Brain pericyte (primary cell): ENCODE measurements at places on chromosomes 12 and 14.
A peak's percentile ranks its signal among the peaks of the same experiment; 100 is the strongest.

DNA sequence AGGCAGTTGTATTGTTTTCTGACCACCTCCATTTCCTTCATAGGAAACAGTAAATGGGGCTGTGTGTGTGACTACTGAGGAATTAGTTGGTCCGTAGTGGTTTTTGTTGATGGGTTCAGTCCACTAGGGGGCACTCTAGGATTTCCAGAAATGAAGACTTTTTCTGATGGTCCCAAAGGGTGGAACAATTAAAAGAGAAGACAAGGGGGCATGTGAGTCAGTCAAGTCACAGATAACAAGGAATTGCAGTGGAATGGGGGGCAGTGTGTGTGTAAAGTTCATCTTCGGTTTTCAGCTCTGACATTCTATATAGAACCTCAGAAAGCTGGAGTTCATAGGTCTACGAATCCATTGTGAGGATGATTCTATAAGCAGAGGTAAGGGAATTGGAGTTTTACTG is 186.6 kb upstream of the OR4E1 start:
- DNase-seq: no peak

DNA sequence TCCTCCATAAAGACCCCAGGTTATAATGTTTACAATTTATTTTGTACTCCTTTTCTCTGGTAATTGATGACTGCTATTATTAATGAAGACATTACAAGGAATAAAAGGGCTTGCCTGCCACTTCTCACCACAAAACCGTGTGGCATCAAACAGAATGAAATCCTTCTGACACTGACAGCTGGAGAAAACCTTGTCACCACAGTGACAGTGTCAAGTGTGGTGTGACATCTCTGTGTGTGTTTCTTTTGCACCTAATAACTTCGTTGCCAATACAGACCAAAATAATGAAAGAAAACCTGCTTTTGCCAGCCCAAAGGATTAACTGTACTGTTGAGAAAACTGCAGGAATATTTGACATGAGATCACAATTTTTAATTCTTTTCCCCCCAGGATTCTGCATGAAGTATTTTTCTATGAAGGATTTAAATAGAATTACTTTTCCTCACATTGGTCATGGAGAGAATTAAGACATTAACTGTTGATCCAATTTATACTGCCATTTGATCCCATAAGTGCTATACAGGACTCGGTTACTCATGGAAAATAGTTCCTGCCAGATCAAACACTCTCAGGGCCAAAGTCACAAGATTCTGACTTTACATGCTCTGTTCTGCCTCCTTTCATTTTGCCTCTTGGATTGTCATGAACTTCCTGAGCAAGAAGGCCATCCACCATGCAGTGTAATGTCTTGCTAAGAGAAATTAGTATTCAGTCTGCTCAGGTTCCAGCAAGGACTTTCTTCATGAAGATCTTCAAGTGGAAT is 60.4 kb upstream of the IFNG-AS1 start:
- DNase-seq: no peak

- DNase-seq: no peak
These were observed 34.8 kb downstream of the KCNK13 start for GRCh38 chr14:90096566-90096965.

- no peak for DNase-seq
These were observed 268.9 kb downstream of the RAD51B start for GRCh38 chr14:68088451-68088854.

DNA sequence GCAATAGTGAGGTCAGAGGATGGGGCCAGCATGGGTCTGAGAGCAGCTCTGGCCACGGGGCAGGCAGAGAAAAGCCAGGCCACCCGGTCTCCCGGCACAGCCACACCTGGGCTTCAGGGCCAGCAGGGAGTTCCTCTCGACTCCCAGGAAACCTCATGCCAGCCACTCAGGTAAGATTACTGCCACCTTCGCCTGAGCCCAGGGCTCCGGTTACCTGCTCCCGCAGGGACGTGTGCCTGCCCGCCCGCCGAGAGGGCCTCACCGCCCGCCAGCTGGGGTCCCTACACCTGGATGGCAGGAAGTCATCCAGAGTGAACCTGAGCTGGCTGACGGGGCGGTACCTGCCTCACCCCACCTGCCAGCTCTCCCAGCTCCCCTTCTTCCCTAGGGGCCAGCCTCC is 7.3 kb downstream of the JAG2 start:
- no peak for DNase-seq

DNA sequence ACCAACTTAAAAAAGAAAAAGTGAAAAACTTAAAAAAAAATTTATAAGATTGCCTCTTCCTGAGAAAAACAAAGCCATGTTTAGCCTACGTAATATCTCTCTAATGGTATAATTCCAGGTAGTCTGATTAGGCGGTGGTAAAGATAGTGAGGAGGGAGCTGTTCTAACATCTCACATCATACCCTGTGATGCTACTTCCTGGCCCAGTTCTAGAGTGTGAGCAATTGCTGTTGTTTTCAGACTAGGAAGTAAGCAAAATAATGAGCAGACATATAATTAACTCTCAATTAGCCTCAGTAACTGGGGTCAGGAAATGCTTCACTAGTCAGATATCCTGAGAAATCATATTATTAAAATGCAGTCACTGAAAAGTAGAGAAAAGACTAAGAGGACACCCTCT is 113.9 kb downstream of the PHLDA1 start:
- no peak for DNase-seq

GRCh38 chr14:38828183-38828827 is 274.7 kb downstream of the SEC23A start:
- DNase-seq: no peak

- DNase-seq: no peak
These were observed 609.0 kb upstream of the STXBP6 start for GRCh38 chr14:25658988-25659387.

DNA sequence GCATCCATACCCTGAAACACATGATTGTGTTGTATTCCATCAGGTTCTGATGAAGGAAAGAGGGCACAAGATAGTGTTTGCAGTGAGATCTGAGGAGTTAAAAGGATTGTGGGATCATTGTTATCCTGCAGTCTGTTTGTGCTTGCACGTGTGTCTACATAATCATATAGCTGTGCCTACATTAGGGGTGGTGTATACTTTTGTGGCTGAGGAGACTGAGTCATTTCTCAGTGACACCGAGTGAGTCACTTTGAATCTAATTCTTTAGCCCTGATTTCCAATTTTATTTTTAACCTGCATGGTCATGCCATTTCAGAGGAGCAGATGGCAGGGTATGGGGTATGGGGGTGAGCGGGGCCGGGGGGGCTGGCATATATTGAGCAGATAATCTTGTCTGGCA is 133.2 kb downstream of the ANO4 start:
- DNase-seq: no peak

DNA sequence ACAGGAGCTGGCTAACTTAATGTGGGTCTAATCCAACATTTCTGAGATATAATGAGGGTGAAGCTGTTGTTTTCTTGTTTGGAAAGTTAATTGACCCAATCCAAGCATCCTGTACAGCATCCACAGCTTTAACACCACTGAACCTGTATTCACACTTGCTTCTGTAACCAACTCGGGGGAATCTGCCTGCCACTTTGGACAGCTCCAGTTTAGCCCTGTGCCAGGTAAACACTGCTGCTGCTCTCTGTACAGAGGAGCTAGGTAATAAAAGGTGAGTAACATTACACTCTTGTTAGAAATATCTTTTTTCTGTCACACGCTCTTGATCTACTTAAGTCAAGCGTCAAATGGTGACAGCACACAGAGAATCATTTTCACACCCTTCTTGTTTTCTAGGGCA is 700 bp downstream of the OR11G2 start:
- no peak for DNase-seq

- no peak for DNase-seq
These were observed 3.0 kb upstream of the PLXNC1 start for GRCh38 chr12:94145191-94145983.

DNA sequence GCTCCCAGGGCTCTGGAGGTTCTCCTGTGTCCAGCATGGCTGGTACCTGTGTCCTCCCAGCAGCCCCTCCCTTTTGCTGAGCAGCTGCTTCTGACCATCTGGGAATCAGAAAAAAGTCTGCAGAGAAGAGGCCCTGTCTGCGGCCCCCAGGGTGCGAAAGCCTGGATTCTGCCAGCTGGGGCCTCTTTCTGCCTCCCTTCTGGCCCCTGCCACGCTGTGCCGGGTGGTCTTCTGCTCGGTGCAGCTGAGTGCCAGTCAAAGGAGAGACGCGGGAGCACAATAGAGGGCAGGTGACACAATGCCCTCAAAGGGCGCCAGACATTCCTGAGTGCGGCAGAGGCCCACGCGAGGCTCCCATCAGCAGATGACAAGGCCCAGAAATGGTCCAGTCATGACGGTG is 12.6 kb downstream of the BTBD6 start:
- DNase-seq: no peak

DNA sequence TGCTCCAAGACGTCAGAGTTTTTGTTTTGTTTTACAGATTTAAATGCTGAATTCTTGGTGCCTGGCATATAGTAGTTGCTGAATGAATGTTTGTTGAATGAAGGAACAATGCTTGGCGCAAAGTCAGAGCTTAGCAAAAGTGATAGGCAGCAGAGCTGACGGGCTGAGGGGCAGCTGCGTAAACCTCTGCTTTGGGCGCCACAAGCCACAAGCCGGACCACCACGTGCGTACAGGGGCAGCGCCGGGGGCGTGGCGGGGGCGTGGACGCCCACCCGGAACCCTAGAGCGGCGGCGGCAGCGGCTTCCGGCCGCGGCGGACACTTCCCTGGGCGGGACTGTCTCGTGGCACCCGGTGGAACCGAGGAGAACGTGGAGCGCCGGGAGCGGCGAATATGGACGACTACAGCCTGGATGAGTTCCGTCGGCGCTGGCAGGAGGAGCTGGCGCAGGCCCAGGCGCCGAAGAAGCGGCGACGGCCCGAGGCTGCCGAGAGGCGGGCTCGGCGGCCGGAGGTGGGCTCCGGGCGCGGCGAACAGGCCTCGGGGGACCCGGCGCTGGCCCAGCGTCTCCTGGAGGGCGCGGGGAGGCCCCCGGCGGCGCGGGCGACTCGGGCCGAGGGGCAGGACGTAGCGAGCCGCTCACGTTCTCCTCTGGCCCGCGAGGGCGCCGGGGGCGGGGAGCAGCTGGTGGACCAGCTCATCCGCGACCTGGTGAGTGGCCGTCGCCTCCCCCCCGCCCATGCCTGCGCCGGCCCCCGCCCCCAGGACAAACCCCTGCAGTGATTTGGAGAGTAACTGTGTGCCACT is at the start of gene FBXW8:
TSS of gene FBXW8 (plus strand) at position 306 of the 807 bp plus-strand sequence. CDS start at position 394, 88 bp downstream.
- DNase-seq: peak; percentile 17

- no peak for DNase-seq
These were observed 207.9 kb upstream of the DIO3 start for GRCh38 chr14:101353422-101353821.

DNA sequence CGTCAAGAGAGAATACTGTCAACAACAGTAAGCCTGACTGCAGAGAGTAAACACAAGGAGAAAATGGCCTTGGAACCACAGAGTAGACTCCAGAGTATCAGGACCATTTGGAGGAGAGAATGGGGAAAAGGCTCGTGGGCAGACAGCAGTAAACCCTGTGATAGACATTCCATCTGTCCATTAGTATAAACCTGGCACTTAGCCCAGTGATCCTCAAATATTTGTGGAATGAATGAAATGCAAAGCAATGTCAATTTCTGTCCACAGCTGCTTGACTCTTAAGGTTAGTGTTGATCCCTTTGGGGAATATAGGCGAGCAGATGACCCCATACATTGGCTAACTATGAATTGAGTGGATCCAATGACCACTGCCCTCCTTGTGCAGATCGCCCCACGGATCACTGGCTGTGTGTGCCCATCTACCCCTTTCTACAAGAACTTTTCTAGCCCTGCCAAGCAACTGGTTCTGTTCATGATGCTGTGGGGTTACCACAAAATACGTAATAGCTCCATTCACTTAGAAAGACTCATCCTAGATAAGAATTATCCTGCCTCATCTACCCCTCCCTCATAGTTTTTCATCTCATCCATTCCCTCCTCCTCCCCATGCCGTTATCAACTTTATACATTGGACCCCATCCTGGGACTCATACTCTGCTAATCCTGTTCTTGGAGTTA is 846.8 kb downstream of the NRXN3 start:
- DNase-seq: no peak

DNA sequence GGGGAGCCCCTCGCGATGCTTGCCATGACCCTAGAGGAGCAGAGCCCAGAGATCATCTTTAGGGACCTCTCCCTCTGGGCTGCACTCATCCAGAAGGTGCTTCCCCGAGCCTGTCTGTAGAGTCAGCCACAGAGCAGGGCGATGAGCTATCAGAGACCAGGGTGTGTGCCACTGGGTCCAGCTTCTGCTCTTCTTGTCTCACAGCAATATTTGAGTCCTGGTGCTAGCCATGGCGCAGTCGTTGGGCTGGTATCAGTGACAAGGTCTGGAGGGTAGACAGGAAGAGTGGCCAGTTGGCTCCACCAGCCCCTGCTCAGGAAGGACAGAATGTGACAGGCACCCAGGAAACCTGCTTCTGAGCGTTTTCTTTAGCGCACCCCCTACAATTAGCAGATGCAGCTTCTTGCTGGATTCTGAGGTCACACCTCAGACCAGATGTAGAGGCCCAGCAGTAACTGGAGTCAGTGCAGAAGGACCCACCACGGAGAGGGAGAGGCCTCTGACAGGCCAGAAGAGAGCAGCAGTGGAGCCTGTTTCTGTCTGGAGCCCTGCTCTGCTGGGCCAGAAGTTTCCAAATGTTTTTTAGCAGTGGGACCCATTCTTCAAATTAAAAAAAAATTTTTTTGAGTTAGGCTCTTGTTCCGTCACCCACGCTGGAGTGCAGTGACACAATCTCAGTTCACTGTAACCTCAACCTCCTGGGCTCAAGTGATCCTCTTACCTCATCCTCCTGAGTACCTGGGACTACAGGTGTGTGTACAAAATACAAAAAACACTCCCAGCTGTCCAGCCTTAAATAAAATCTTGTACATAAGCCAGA is 23.7 kb downstream of the ANKRD9 start:
- DNase-seq: no peak

DNA sequence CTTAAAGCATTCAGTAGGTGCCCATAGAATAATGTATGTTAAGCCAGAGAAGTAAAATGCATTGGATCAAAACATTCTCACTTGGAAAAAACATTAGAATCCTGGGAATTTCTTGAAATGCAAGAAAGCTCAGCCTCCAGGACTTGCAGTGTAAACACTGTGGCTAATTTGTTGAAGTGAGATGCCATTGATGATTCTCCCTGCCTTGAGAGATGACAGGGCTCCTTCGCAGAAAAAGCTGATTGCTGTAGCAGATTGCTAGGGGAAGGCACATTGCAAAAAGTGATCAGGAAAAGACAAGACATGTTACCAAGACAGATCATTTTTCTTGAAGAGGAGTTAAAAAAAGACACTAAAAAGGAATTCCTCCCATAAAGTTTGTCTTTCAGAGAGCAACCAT is 204.2 kb upstream of the HMGA2 start:
- DNase-seq: no peak

DNA sequence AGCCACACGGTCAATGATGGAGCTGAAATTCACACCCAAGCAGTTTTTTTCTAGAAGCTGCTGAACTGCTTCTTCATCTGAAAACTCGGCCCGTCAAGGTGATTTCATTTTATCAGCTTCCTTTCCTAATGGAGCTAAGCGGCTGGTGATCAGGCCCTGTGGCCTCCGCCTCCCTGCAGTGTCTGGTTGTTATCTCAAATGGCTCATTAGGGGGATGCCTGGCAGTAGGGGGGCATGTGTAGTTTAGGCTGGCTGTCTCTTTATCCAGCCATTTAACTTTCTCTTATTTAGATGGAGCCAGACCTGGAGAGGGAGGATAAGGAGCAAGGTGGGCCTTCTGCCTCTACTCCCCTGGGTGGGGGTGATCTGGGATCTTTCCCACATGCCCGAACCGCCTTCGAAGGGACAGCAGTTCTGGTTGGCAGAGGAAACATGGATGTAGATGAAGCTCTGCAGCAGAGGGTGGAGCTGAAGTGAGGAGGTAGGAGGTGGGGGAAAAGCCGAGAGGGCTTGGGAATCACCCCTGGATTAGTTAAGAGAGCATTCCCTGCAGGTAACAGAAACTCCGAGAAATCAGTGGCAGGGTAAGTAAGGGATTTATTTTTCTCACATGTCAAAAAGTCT is 64.4 kb downstream of the TGFB3 start:
- DNase-seq: no peak
